Hepatocyte (in vitro differentiated cells): ENCODE measurements at places on chromosomes 5 and 9.

- DNase-seq: no peak
Observed at GRCh38 chr9:36426945-36427344, 26.9 kb upstream of the RNF38 start.

GRCh38 chr9:13570068-13570974 is 290.8 kb upstream of the MPDZ start:
- DNase-seq: no peak

DNA sequence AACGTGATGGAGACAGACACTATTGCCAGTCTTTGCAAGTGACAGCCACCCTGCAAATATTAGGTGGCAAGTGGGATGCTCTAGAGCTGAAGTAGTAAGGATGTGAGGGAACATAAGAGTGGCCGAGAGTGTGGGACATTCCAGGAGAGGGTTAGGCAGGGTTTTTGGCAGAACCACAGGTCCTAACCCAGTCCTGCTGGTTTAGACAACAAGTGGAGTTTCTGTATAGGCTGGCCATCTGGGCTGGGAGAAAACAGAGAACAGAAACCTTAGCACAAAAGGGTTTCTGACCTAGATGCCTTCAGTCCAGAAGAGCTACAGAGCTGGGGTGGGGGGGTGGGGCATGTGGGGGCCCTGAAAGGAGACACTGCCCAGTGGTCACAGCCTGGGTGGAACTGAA is 107.4 kb downstream of the TMEM174 start:
- no peak for DNase-seq

GRCh38 chr5:169997798-169998197 is 17.5 kb upstream of the INSYN2B start:
- no peak for DNase-seq

DNA sequence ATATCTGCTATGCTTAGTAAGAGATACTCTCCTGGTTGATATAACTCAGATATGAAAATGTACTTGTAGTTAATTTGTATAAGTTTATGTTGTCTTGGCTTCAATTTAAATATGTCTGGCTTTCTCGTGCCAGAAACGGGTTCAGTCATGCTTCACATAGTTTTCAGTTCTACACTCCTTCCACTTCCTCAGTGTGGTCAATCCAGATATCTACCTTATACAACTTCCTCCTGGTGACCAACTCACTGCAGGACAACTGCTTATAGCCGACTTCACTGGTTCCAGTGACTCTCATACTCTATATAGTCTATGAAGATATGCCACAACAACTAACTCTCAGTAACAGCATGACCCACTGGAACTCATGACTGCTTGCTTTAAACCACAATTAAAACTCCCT is 690.4 kb downstream of the SLCO4C1 start:
- no peak for DNase-seq

- DNase-seq: no peak
Observed at GRCh38 chr5:91182763-91183162, 200.4 kb downstream of the ARRDC3 start.

DNA sequence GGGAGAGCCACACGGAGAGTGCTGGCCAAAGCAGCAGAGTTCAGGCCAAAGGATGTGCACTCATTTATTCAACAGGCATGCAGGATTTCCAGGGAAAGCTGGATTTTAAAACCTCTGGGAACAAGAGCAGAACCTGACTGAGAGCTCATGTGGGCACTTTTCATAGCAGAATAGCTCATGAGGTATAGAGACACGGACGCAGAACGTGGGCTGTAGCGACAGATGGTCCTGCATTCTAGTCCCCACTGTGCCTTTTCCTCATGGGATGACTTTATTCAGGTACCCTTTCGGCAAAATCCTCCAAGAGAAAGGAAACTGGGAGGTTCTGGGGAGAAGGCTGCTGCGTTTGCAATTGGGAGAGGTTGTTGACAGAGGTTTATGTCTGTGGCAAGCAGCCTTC is 5.4 kb downstream of the IL4 start:
- DNase-seq: no peak

GRCh38 chr9:71783120-71783523 is 14.8 kb upstream of the CEMIP2 start:
- peak; percentile 49 for DNase-seq

DNA sequence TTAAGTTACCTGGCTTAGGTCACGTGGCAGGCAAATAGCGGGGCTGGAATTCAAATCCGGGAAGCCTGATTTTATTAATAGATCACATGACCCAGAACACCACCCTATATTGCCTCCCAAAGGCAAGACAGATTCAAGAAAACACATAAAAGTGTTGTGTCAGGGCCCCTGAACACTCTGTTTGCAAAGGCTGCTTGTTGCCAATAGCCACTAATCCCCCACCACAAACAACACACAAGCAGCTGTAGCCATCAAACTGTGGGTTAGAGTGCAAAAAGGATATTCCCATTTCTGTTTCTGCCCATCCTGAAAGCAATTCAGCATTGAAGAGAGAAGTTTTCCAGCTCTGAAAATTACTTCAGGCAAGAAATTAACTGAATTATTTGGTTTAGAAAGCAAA is 358.9 kb upstream of the RFX3 start:
- no peak for DNase-seq

GRCh38 chr9:137406085-137406760 is 16.7 kb downstream of the EXD3 start:
- no peak for DNase-seq

- peak; percentile 5 for DNase-seq
Observed at GRCh38 chr9:74107692-74108091, 389.4 kb upstream of the RORB start.

- no peak for DNase-seq
Observed at GRCh38 chr5:43353668-43354067, 40.5 kb upstream of the HMGCS1 start.

GRCh38 chr5:3362606-3362910 is 233.1 kb upstream of the IRX1 start:
- no peak for DNase-seq

DNA sequence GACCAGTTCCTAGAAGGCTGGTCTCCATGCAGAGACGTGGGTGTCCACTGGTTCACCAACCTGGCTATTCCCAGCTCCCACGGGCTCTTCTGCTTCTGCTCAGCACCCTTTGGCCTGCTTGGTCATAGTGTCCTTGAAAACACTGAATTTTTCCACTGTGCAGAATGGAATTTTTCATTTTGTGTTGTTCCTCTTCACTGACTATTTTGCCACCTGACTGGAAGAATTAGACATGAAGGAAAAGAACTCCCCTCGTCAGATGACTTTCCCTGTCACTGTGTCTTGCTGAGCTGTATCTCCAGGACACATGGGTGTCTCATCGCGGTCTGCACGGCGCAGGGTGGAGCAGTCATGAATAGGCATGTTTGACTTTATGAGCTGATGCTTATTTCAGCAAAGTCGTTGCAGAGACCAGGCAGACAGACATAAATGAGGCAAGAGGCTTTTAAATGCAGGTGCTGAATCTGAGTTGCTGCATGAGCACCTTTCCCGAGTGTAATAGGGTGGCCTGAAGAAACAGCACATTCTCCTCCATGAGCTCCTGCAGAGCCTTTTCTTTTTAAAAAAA is 50.2 kb upstream of the SEMA4D start:
- DNase-seq: no peak

GRCh38 chr5:179224741-179225140 is 120.5 kb downstream of the ADAMTS2 start:
- no peak for DNase-seq

GRCh38 chr5:124747791-124748686 is 1.6 kb upstream of the ZNF608 start:
- DNase-seq: peak; percentile 28
